ENCODE measurements at places on chromosomes 3 and 15.

GRCh38 chr3:71585887-71586809 lies 2.6 kb upstream of the FOXP1 start:
- no peak for DNase-seq

- DNase-seq = no peak
Observed at GRCh38 chr3:171615686-171616085, 155.5 kb upstream of the TNIK start.

DNA sequence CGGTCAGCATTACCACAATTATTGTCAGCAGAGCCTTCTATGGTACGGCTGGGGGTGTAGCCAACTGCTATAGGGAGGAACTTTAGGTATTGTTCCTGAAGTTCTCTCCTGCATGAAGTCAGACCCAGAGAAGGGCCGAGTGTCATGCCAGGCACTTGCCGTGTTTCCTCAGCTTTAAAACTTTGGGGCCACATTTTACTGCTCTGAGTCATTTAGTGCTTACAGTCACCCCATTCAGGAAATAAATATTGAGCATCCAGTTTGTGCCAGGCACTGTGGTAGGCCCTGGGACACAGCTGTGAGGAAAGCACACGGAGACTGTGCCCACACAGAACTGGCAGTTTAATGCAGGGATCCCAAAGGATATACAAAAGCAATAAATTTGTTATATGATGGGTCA lies 54.5 kb upstream of the APEH start:
- no peak for DNase-seq

DNA sequence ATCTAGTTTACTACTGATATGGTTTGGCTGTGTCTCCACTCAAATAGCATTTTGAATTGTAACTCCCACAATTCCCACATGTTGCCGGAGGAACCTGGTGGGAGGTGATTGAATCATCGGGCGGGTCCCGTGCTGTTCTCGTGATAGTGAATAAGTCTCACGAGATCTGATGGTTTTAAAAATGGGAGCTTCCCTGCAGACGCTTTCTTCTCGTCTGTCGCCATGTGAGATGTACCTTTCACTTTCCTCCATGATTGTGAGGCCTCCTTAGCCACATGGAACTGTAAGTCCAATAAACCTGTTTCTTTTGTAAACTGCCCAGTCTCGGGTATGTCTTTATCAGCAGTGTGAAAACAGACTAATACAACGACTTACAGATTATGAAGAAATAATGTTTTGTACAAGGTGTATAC lies 35.6 kb upstream of the PYDC2 start:
- DNase-seq = no peak

DNA sequence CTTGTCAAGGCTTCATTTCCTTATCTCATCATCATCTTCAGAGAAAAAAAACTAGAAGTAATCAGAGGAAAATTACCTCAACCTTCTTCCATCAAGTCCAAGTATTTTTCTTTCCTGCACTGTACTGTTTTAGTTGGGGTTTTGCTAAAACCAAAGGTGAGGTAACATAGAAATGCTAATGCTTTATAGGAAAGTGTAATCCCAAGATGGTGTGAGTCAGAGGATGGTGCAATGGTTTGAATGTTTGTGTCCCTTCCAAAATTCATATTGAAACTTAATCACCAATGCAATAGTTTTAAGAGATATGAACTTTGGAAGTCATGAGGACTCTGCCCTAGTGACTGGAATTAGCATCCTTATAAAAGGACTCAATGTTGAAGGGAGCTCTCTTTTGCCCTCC lies 79.5 kb downstream of the KBTBD8 start:
- no peak for DNase-seq
